ENCODE measurements at places on chromosomes 6 and 20.

DNA sequence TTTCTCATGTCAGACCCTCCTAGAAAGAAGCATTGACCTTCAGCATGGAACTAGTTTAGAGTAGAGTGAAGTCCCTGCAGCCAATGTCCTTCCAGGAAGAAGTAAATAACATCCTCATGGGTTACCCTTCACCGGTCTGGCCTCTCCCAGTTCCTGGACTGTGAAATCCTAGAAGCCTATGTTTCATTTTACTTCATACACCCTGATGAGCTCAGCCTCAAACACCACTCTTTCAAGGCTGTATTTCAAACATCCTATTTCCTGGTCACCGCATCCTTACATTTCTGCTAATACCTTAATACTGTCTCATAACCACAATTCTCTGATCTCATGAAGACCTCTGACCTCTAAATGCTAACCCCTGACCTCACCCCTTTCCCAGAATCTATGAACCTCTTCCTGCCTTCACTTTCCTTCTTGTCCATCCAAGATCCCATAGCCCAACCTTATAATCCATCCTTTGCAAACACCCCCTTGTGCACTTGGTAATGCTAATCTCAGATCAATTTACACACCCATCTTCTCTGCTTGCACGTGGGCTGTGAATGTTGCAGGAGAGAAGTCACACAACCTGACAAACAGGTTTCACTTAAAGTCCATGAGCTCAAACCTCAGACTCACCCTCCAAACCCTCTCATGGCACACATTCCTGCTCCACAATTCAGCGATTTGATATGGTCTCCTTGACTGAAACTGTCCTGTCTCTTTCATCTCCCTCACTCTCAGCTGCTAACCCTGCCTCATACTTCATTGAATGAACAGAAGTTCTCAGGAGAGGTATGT lies 30.2 kb downstream of the SLC2A10 start:
- no peak for DNase-seq
- H3K27me3 ChIP-seq = peaks cover 36% of the 10 kb centered on the region
- H3K4me1 ChIP-seq = no peaks in the 10 kb centered on the region
- H3K27ac ChIP-seq = peak overlapping the region; percentile 32

- no peak overlapping the region for H3K27ac ChIP-seq
- no peaks in the 10 kb centered on the region for H3K36me3 ChIP-seq
- H3K4me1 ChIP-seq = no peaks in the 10 kb centered on the region
- no peak overlapping the region for H3K4me3 ChIP-seq
- DNase-seq = no peak
Measured at GRCh38 chr20:24720957-24721356, 228.1 kb upstream of the CST7 start.

GRCh38 chr6:6772751-6773150 lies 184.2 kb downstream of the LY86 start:
- H3K27me3 ChIP-seq = peaks cover 7% of the 10 kb centered on the region
- no peak for DNase-seq
- no peak overlapping the region for H3K4me3 ChIP-seq
- H3K27ac ChIP-seq = no peak overlapping the region

GRCh38 chr6:163695414-163695864 lies 280.9 kb downstream of the QKI start:
- peaks cover 9% of the 10 kb centered on the region for H3K27me3 ChIP-seq
- no peak overlapping the region for H3K4me3 ChIP-seq
- DNase-seq = no peak
- no peak overlapping the region for H3K27ac ChIP-seq
- no peaks in the 10 kb centered on the region for H3K4me1 ChIP-seq

DNA sequence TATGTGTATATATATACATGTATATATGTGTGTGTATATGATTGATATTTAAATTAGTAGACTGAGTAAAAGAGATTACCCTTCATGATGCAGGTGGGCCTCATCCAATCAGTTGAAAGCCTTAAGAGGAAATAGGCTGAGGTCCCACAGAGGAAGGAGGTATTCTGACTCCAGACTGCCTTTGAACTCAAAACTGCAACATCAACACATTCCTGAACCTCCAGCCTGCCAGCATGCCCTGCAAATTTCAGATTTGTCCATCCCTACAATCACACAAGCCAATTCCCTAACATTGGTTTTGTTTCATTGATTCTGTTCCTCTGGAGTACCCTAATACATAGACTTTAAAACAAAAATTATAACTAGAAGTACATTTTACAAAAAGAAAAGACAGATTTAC lies 22.9 kb downstream of the SPINT4 start:
- no peak for DNase-seq
- H3K4me1 ChIP-seq = peaks cover 7% of the 10 kb centered on the region
- H3K27me3 ChIP-seq = peaks cover 51% of the 10 kb centered on the region
- H3K27ac ChIP-seq = no peak overlapping the region

DNA sequence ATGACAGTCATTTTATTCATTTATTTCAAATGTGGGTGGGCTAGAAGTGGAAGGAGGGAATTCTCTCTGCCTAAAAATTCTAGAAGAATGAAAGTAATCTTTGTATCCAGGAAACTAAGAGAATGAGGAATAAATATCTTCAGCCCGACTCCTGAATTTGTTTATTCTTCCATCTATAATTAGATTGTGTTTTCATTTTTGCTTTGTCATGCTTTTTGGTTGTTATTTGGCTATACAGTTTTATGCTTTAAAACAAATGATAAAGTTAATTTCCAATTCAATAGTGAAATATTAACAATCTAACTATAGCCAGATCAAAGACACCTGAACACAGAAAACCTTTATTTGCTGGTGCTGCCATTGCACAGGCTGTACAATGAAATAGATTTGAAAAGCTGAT lies 521.3 kb downstream of the KIF16B start:
- no peaks in the 10 kb centered on the region for H3K27me3 ChIP-seq
- no peak overlapping the region for H3K27ac ChIP-seq
- H3K4me3 ChIP-seq = no peak overlapping the region
- H3K36me3 ChIP-seq = no peaks in the 10 kb centered on the region
- H3K4me1 ChIP-seq = no peaks in the 10 kb centered on the region

GRCh38 chr6:11968241-11968806 lies 43.8 kb upstream of the HIVEP1 start:
- no peak overlapping the region for H3K27ac ChIP-seq
- no peaks in the 10 kb centered on the region for H3K27me3 ChIP-seq
- no peak overlapping the region for H3K4me3 ChIP-seq
- DNase-seq = no peak
- H3K4me1 ChIP-seq = peaks cover 7% of the 10 kb centered on the region

DNA sequence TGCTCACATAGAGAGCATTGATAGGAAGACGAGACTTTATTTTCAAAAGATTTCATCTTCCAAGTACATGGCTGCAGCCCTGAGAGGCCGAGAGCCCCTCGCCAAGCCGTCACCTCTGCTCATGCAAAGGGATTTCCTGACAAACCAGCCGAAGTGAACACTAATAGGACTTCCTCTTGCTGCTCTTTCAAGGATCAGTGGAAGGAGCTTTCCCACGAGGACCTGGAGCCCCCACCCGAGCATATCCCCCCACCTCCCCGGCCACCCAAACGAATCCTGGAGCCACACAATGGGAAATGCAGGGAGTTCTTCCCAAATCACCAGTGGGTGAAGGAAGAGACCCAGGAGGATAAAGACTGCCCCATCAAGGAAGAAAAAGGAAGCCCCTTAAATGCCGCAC lies 69.3 kb downstream of the PTPN1 start:
- no peak overlapping the region for H3K27ac ChIP-seq
- H3K4me3 ChIP-seq = no peak overlapping the region
- DNase-seq = no peak
- H3K27me3 ChIP-seq = no peaks in the 10 kb centered on the region

- no peak overlapping the region for H3K27ac ChIP-seq
- H3K27me3 ChIP-seq = peaks cover 14% of the 10 kb centered on the region
- H3K4me1 ChIP-seq = no peaks in the 10 kb centered on the region
- DNase-seq = no peak
- no peak overlapping the region for H3K4me3 ChIP-seq
Measured at GRCh38 chr20:38271608-38272120, 11.1 kb upstream of the KIAA1755 start.

DNA sequence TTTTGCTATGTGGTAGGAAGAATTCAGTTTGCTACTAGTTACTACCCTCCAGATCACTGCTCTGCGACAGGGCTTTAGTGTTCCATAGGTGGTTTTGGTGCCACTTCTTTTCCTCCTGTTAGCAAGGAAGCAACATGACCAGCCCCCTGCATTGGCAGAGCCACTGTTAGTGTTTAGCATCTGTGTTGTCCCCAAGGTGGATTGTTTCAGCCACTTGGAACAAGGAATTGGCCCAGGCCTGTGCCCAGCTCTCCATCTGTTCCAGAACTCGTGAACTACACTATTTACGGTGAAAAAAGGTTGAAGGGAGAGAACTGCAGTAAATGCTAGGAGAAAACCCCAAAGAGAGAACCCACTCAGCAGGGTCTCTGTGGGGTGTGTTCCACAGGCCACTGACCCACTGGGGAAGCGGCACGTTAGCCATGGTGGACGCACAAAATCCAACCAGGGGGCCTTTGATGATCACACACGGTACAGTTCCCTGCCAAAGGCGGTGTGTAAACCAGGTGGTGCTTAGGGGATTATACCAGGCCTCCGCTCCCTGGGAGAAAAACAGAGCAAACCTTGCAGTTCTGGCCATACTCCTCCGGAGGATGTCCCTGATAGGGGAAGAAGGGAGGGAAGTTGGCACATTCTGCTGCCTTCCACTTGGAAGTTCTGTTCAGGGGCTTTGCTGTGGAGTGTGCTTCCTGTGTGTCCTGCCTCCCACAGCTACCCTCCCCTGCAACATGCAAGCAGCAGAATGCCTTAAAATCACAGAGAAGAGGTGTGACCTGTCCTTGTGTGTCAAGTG lies 72.3 kb downstream of the LYRM2 start:
- DNase-seq = no peak
- no peaks in the 10 kb centered on the region for H3K4me1 ChIP-seq
- no peak overlapping the region for H3K27ac ChIP-seq
- no peak overlapping the region for H3K4me3 ChIP-seq

DNA sequence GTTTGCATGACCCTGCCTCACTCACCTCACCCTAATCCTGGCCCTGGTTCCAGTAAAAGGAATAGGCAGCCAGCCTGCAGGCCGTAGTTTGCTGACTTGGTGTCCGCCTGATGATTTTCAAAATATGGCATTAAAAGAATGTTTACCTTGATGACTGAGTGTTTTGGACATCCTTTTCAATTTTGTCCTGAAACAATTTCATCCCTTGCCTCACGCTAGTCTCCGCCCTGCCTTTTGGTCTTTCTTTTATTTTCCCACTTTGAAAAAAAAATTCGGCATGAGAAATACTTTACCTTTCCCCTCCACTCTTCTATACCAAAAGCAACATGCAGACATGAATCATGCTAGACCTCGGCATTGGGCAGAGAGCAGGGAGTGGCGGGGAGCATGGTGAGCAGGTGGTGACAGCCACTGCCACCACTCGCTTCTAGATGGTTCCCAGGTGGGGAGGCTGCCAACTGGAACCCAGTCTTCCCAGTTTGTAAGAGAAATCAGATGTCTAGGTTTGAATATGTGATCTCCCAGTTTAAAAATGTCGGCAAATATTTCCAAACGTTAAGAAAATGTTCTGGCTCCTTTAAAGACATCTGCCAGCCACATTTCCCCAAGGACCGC lies 9.4 kb downstream of the CD40 start:
- H3K4me1 ChIP-seq = no peaks in the 10 kb centered on the region
- no peak for DNase-seq
- H3K36me3 ChIP-seq = peaks cover 13% of the 10 kb centered on the region
- H3K27ac ChIP-seq = no peak overlapping the region
- no peak overlapping the region for H3K4me3 ChIP-seq

DNA sequence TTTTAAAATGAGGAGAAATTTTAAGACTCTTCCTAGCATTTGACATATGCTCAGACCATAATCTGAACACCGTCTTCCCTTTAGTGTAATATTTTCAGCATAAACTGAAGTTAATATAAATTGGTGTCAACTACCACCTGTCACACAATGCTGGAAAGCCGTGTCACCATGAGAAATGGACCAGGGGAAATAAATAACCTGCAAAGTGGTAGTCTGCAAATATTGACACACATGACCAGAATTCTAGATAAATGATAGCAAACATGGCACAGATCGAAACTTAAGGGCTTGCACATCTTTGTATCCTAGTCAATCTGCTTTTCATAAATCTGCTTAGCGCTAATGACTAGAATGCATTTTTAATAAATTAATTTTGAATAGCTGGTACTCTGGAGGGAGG lies 191.9 kb downstream of the CD83 start:
- H3K27ac ChIP-seq = no peak overlapping the region
- H3K27me3 ChIP-seq = no peaks in the 10 kb centered on the region
- H3K4me3 ChIP-seq = no peak overlapping the region
- peaks cover 2% of the 10 kb centered on the region for H3K4me1 ChIP-seq
- no peaks in the 10 kb centered on the region for H3K36me3 ChIP-seq

GRCh38 chr6:131041814-131042213 lies 21.2 kb downstream of the EPB41L2 start:
- no peak overlapping the region for H3K4me3 ChIP-seq
- H3K36me3 ChIP-seq = no peaks in the 10 kb centered on the region
- no peaks in the 10 kb centered on the region for H3K27me3 ChIP-seq
- no peak for DNase-seq
- H3K4me1 ChIP-seq = no peaks in the 10 kb centered on the region

GRCh38 chr6:3280091-3280490 lies 21.3 kb downstream of the PSMG4 start:
- no peaks in the 10 kb centered on the region for H3K4me1 ChIP-seq
- no peaks in the 10 kb centered on the region for H3K27me3 ChIP-seq
- peaks cover 7% of the 10 kb centered on the region for H3K36me3 ChIP-seq
- H3K27ac ChIP-seq = no peak overlapping the region

GRCh38 chr20:61940491-61940890 lies 125.2 kb downstream of the TAF4 start:
- H3K4me3 ChIP-seq = no peak overlapping the region
- H3K36me3 ChIP-seq = no peaks in the 10 kb centered on the region
- H3K27me3 ChIP-seq = peaks cover 1% of the 10 kb centered on the region
- no peak overlapping the region for H3K27ac ChIP-seq
- H3K4me1 ChIP-seq = no peaks in the 10 kb centered on the region
- DNase-seq = no peak

DNA sequence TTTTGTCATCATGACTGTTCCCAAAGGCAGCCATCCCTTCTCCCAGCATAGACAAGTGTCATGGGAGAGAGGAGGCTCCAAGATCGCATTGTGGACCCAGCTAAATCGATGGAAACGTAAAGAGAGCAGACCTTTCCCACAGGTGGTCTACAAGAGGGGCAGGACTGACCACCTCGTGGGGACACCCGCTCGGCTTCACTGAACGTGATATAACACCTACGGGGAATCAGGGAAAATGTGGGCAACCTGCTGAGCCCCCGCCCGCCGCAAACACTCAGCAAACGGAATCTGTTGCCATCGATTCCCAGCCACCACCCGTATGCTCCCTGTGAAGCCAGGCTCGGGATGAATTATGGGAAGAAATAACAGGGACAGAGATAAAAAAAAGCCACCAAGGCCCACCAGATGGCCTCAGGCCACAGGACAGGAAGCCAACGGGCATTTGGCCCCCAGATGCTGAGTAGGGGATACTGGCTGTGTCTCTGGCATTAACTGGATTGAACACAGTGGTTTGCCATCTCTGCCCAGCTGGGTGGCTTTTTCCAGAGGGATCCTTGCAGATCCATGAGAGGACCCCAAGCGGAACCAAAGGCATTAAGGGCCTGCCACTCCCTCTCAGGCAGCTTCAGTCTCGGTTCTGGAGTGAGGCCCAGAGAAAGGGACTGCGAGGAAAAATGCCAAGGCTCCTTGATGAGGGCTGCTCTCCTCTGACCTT lies 44.4 kb downstream of the BMP7 start:
- DNase-seq = no peak
- peaks cover 6% of the 10 kb centered on the region for H3K27me3 ChIP-seq
- H3K27ac ChIP-seq = no peak overlapping the region
- no peaks in the 10 kb centered on the region for H3K36me3 ChIP-seq
- no peak overlapping the region for H3K4me3 ChIP-seq

GRCh38 chr6:35474131-35474941 lies 6.1 kb downstream of the RPL10A start:
- peak overlapping the region; percentile 6 for H3K4me3 ChIP-seq
- H3K4me1 ChIP-seq = peaks cover 30% of the 10 kb centered on the region
- peak; percentile 43 for DNase-seq
- H3K27ac ChIP-seq = peak overlapping the region; percentile 6
- no peaks in the 10 kb centered on the region for H3K27me3 ChIP-seq
